Left renal cortex interstitium (tissue), 4 donors: ENCODE measurements at places on chromosomes 4 and X. TPM values are rescaled to one million over a fixed set of nuclear protein-coding genes. Genes with fewer than 3 reads are reported as not detected.

GRCh38 chr4:77002321-77003107 is 53.0 kb downstream of the SEPTIN11 start:
- DNase-seq = no peak

DNA sequence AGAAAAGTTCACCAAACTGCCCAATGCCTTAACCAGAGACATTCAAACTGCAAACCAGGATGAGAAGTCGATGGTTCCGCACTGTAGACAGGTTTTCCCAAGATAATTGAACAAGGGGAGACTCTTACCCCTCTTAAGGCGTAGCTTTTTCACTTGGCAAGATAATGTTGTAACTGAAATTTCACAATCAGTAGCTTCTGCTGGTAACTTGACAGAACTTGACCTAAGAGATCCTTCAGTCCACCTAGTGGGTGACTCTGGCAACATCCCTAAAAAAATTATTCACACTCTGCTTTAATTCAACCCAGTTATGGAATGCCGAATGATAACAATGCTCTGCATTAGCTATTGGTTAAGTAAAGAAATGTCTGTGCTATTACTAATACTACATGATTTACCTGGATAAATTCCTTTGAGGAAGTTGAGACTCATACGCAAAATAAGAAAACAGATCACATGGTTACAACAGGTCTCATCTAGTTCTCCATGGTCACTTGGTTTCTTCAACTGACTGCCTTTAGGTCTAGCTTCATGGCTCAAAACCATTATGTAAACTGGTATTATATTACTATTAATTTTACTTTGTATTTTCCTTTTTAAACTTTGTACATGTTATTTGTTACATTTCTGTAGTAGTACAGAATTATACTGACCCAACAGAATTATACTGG is 9.1 kb downstream of the ELF2 start:
- no peak for DNase-seq

DNA sequence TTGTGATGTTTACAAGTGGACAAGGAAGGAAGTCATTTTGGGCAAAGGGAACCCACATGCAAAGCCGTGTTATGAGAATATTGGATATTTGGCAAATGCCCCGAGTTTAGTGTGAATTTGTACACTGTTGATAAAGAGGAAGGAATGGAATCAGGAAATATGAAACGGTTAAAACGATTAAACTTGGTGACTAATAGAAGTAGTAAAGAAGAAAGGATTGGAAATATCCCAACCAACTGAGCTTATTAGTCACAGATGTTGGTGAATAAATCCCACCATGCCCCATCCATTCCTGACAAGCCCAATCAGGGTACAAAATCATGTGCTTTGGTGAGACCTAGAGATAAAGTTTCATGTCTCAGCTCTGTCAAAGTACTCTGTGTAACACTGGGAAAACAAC is 22.0 kb downstream of the ARHGAP24 start:
- no peak for DNase-seq

Gene FUNDC1
- polyA plus RNA-seq = 25.4 TPM

DNA sequence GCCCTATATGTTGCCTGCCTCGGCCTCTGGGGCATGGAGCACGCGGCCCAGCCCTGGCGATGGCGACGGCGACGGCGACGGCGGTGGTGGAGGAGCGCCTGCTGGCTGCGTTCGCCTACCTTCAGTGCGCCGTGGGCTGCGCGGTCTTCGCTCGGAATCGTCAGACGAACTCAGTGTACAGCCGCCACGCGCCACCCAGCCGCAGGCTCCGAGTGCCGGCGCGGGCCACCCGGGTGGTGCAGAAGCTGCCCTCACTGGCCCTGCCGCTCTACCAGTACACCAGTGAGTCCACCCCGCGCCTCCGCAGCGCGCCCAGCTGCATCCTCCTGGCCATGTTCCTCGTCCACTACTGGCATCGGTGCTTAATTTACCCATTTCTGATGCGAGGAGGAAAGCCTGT is 83.7 kb upstream of the F9 start:
- no peak for DNase-seq

Gene CT47B1
- polyA plus RNA-seq = not detected

GRCh38 chr4:72302981-72303704 is 265.9 kb downstream of the ADAMTS3 start:
- DNase-seq = peak; percentile 48

- DNase-seq = no peak
These were observed 1165.7 kb upstream of the IGFBP7 start for GRCh38 chr4:58275856-58276255.

DNA sequence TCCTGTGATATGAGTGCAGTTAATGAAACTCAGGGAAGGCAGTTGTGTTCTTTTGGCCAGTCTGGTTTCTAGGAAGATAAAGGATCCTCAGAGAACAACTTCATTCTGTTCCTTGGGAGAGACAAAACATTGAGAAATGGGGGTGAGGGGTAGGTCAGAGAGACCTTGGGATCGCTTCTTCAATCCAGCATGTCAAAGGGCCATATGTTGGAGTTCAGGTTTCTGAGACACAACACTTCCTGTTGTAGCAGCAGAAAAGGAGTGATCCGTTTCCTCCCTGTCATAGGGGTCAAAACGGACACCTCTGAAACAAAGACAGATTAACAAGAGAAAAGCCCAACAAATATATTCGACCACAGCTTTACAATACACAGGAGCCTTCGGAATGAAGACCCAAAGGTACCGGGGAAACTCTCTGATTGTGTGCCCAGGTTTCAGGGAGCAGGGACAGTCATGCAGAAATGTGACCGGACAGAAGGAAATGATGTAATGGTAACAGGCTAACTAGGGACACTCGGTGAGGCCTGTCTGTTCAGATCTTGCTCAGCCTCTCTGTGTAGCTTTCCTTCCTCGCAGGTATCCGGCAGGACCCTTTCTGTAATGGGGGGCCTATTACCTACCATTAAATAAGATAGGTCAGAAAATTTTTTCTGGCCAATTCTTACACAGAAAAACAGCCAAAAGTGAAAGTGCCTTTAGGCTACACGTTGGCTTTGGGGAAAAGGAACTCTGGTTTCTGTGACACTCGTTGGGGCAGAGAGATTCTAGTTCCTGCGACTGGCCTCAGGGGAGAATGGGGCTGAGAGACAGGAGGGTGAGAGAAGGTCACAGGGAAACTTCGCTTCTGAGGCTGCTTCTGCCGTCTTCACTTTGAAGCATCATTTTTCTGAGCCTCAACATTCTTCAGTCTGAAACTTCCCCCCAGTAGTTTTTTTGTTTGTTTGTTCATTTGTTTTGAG is 103.3 kb upstream of the TLR3 start:
- no peak for DNase-seq

DNA sequence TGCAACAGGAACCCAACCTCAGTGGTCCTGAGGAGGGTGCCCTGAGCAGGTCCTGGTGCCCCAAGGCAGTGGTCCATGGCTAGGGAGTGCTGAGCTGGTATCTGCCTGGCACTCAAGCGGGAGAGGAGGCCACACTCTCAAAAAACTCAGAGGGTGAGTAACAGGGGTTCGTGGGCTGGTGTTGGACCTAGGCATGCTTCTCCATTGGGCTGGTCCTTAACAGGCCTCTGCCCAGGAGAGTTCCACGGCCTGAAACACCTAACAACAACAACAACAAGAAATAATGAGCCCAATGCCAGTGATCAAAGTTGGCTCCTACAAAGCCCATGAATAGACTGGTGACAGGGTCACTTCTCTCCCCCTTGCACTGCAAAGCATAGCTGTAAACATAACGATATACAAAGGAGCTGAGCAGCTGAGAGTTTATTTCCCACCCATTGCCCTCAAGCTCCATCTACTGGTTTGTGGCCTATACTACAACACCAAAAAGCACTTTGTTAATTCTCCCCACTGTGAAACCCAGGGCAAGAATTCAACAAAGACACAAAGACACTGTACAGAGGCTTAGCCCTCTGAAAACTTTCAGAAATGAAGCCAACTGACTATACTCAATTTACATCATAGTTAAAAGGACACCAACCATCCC is 736.1 kb upstream of the ADGRL3 start:
- no peak for DNase-seq

- no peak for DNase-seq
These were observed 92.4 kb upstream of the AP1S2 start for GRCh38 chrX:15946783-15947580.

DNA sequence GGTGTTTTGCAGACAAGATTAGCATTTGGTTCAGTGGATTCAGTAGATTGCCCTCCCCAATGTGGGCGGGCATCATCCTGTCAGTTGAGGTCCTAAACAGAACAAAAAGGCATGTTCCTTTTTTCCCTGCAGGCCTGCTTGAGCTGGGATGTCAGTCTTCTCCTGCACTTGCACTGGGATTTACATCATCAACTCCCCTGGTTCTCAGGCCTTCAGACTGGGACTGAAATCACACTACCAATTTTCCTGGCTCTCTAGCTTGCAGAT is 278.9 kb upstream of the FTHL17 start:
- DNase-seq = no peak

DNA sequence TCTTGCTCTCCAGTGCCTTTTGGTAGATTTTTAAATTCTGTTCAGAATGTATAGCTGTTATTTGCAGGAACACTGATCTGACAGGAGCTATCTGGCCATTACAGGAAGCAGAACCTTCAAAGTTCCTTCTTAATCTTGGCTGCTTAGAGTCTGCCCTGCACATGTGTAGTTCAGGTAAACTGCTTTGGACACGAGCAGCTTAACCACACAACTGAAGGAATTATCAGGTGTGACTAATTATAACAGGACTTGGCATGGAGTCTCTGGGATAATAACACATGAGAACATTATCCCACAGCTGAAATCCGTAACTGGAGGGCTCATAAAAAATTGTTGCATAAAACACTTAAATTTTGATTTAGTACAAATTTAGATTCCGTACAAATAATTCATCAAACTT is 11.6 kb upstream of the ING2 start:
- no peak for DNase-seq

DNA sequence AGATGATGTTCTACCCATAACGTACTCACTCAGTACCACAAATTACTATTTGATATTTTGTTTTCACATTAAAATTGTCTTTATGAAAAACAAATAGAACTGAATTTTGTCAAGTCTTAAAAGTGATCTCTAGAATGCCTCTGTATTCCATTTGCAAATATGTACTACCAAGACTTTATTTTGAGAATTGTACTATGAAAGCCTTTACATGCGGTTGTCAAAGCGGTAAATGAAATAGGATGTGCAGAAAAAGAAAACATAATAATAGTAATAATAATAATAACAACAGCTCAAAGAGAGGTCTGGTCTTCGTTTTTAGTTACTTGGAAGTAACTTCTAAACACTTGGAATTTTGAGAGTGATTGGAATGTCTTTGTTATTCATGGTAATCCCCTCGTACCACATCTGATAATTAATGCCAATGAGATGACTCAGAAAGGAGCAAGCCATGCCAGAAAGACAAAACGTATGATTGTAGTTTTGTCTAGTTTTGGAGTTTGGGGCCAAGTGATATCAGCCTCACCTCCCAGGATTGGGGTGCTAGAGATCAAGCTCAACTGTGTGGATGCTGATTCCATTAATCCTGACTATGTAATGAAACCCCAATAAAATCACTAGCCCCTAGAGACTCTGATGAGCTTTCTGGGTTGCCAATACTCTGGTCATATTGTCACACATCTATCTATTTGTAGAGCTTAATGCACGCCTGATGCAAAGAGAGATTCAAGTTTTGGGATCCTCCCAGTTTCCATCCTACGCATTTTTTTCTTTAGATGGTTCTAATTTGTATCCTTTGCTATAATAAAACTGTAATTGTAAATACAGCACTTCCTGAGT is 20.2 kb upstream of the CTSO start:
- DNase-seq = no peak

DNA sequence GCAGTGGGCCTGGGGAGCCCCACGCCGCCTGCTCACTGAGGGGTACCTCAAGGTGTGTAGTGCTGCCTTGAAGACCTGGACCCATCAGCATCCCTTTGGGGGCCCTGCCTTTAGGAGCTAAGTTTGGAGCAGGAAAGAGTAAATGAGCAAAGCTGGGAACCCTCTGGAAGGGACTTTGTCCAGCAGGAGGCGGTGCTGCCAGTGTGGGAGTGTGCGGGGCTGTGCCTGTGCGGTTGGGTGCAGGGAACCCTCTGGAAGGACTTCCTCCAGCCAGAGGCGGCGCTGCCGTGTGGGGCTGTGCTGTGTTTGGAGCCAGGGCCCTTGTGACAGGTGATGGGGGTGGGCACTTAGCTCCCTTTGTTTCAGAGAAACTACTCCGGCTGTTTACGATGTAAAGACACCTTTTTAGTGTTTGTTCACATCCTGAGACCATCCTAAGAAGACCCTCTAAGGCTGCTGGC is 25.8 kb downstream of the RGS12 start:
- no peak for DNase-seq

DNA sequence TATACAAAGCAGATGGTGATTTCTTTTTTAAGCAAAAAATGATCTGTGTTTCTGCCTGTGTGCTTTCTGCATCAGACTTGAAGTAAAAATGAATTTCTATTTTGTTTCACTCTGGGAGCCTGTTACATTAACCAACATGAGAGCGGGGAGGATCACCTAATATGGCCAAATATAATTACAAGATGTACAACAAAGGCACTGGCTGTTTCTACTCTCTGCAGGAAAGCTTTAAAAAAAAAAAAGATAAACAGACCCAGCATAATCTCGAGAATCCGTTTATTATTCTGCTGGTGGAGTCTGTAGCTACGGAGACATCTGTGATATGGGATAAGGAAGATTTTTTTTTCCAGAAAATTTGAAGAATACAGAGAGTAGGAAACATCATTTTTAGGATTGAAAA is 103.6 kb downstream of the COMMD8 start:
- DNase-seq = no peak

DNA sequence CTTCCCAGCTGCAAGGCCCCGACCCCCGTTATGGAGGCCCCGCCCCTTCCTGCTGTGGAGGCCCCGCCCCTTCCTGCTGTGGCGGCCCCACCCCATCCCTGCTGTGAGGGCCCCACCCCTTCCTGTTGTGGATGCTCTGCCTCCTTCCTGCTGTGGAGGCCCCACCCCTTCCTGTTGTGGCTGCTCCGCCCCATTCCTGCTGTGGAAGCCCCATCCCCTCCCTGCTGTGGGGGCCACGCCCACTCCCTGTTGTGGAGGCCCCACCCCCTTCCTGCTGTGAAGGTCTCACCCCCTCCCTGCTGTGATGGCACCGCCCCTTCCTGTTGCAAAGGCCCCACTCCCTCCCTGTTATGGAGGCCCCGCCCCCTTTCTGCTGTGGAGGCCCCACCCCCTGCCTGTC is 104.9 kb upstream of the PSAPL1 start:
- DNase-seq = no peak
